ENCODE measurements at places on chromosomes 5 and 9. TPM values are rescaled to one million over a fixed set of nuclear protein-coding genes. Genes with fewer than 3 reads are reported as not detected.

GAS1 gene
- total RNA-seq = 198 TPM

MOB3B gene
- total RNA-seq = 0.06 TPM

NXNL2 gene
- not detected for total RNA-seq

ZNF618 gene
- total RNA-seq = 7.1 TPM

TAS2R1 gene
- not detected for total RNA-seq

CDKN2B gene
- total RNA-seq = 16.2 TPM

PCDHGA7 gene
- 9.9 TPM for total RNA-seq

DEPDC1B gene
- total RNA-seq = 0.94 TPM

FSTL4 gene
- total RNA-seq = not detected

SPATA31C1 gene
- not detected for total RNA-seq

AMBP gene
- 0.78 TPM for total RNA-seq

GARIN3 gene
- not detected for total RNA-seq

TTC16 gene
- not detected for total RNA-seq

FAM153A gene
- total RNA-seq = not detected

PCDHGA6 gene
- total RNA-seq = 10.2 TPM

SLC46A2 gene
- not detected for total RNA-seq

FBN2 gene
- total RNA-seq = 7.2 TPM

IRX1 gene
- total RNA-seq = 0.12 TPM

SHOC1 gene
- total RNA-seq = not detected

LHX6 gene
- 0.81 TPM for total RNA-seq

DMAC1 gene
- total RNA-seq = 18.4 TPM

CYLC2 gene
- total RNA-seq = not detected

MEIKIN gene
- not detected for total RNA-seq

MAMDC4 gene
- total RNA-seq = 0.37 TPM

CTXN3 gene
- not detected for total RNA-seq

AIF1L gene
- 0.75 TPM for total RNA-seq

SLC1A1 gene
- 16.2 TPM for total RNA-seq

CCNI2 gene
- not detected for total RNA-seq

MARCHF11 gene
- not detected for total RNA-seq

LCN1 gene
- total RNA-seq = not detected

MEGF10 gene
- total RNA-seq = 0.05 TPM

OR2S2 gene
- total RNA-seq = not detected

IFNB1 gene
- not detected for total RNA-seq

BRINP1 gene
- 23.7 TPM for total RNA-seq

IFNA2 gene
- total RNA-seq = not detected

DNAI1 gene
- total RNA-seq = not detected

IFNK gene
- not detected for total RNA-seq

PCDHGB1 gene
- total RNA-seq = 1.6 TPM

OLFM1 gene
- total RNA-seq = 3.7 TPM

PCDHA1 gene
- not detected for total RNA-seq

TERT gene
- total RNA-seq = not detected

GPX8 gene
- 108 TPM for total RNA-seq

C9 gene
- not detected for total RNA-seq

TRIM36 gene
- total RNA-seq = 0.12 TPM

SMIM33 gene
- not detected for total RNA-seq

DMRT2 gene
- total RNA-seq = not detected

GLDC gene
- 1.3 TPM for total RNA-seq

SLC45A2 gene
- not detected for total RNA-seq
